ENCODE measurements at places on chromosomes 2 and 18.

GRCh38 chr2:207133458-207133819 lies 32.3 kb downstream of the KLF7 start:
- no peak for DNase-seq

- DNase-seq: no peak
These were observed 15.5 kb upstream of the PTMA start for GRCh38 chr2:231692847-231693246.

- no peak for DNase-seq
These were observed 1642.6 kb upstream of the NXPH2 start for GRCh38 chr2:140422759-140423158.

- no peak for DNase-seq
These were observed 93.7 kb upstream of the RAB6C start for GRCh38 chr2:129885735-129886134.

DNA sequence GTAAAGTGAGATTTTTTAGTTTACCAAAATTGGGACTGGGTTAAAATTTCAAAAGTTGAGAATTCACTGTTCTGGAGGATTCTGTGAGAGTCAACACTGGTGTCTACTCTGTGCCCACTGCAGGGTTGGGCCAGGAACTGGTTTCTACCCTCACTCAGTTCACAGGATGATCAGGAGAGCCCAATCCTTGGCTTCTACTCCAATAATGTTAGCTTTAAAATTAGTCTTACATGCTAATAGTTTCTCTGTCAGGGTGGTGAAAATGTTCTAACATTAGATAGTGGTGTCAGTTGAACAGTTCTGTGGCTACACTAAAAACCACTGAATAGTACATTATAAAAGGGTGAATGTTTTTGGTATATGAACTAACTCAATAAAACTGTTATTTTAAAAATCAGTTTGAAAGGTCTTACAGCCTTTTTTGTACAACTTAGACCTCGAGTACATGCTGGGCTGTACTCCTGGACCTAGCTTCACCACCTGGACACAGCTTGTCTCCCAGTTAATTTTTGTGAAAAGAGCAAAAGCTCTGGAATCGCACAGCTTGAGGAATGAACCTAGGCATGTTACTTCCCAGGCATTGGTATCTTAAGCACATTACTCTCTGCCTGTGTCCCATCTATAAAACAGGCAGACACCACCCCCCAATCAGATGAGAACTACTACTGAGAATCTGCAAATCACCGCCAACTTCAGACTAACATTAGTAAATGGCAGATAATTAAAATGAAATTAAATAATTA lies 44.4 kb downstream of the ACVR1 start:
- DNase-seq: no peak

- DNase-seq: peak; percentile 78
These were observed 41.0 kb upstream of the MGAT4A start for GRCh38 chr2:98771721-98772524.

GRCh38 chr18:48728204-48728833 lies 189.5 kb downstream of the CTIF start:
- DNase-seq: no peak

- DNase-seq: peak; percentile 26
These were observed 78.0 kb downstream of the TMEM182 start for GRCh38 chr2:102839668-102840388.

DNA sequence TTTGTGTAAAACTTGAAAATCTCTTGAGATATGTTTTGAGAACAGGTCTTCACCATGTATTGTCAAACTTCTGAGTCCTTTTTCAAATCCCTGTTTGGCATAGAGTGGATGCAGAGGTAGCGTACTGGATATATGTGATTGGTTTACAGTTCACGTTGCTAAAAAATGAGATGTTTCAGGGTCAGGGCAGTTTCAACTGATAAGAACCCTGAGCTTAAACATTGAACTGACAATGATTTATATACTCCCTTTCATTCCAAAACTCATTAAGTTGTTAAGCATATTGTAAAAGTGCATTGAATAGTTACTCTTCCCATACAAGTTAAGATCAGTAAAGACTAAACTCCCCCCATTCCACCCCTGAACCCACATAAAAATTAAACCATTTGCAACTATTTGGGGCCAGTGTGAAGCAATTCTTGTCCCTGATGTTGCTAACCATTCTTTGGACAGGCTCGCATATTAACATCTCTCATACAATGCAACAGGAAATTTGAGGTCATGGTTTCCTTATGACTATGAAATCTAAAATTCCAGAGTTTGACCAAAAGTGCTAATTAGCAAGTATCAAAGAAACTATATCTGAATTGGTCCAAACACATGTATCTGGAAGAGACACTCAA lies 470.9 kb upstream of the ACVR2A start:
- DNase-seq: no peak

DNA sequence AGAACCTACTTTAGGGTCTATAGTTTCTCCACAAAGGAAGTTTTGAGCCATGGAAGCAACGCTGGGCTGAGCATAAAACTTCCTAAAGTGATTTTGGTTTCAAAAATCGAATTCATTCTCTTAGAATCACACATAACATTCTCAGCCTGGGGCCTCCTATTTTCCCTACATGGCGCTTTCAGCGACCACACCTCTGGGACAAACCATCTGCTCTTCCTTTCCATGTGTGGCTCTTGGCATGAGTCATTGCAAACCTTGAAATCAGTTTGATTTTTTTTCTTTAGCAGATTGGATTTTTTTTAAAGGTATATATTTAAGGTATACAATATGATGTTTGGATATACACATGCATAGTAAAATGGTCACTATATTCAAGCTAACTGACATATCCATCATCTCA lies 72.5 kb upstream of the APCDD1 start:
- DNase-seq: no peak

DNA sequence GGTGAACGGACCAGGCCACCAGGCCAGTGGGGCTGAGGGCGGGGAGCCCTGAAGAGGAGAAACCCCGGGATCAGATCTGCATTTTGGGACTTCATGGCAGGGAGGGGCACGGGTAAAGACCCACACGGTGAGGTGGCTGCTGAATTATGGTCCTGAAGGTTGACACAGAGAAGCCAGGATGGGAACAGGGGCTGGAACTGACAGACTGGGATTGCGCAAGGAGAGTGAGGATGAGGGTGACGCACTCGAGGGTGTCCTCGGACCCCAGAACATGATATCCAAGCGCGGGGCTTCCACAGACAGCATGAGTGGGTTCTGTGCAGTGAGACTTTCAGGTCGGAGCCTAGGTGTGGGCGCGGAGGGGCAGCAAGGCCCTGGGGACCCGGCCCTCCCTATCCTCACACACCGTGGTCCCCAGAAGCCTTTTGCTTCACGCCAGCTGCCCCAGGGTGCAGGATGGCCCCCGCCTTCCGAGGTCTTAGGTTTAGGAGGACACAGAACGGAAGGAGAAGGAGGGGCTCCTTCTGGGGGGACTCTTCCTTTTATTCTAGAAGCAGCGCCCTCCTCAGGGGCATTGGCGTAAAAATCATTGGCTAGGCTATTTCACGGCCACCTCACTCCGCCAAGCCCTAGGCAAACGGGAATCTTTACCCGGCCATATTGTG lies 416.8 kb upstream of the HS6ST1 start:
- no peak for DNase-seq

DNA sequence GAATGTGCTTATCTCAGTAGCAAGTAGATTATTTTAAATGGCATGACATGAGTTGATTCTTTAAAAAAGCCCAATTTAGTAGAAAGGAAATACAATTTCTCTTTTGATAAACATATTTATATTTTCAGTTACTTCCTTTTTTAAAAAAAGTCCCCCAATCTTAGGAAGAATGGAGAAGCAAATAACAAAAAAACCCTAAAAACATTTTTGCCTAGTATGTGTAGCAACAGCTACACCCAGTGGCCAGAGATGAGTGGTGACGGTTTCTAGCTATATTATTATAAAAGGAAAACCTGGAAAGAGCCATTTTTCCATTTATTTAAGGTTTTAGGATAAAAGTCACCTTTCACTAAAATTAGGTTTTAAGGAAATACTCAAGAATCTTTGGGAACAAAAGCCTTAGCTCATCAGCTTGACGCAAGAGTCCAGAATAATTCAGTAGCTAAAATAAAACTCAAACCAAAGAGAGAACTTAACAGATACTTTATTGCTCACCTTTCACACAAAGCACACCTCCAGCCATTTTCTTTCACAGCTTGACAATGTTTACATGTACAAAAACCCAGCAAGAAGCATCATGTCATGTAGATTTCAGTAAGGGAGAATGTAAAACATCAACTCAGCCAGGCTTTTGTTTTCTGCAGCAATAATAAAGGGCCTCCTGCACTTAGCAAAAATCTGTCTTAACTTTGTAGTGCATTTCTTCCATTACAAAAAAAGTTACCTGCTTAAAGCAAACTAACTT lies 15.7 kb downstream of the FAM98A start:
- DNase-seq: peak; percentile 25

DNA sequence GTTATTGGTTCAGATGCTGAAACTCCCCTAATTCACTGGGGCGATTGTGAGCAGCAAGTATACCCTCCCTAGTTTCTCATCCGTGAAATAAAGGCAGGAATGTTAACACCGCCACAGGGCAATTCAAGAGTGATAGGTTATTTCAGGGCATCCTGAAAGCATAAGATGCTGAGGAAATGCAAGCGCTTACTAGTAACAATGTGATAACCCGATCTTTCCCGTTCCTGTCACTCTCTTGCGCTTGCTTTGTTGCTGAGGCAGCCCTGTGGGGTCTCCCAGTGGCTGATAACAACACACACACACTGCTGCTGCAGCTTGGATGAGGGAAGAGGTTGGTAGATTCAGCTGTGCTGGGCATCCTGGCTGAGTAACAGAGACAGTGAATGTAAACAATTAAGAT lies 259.3 kb downstream of the AGPS start:
- no peak for DNase-seq

DNA sequence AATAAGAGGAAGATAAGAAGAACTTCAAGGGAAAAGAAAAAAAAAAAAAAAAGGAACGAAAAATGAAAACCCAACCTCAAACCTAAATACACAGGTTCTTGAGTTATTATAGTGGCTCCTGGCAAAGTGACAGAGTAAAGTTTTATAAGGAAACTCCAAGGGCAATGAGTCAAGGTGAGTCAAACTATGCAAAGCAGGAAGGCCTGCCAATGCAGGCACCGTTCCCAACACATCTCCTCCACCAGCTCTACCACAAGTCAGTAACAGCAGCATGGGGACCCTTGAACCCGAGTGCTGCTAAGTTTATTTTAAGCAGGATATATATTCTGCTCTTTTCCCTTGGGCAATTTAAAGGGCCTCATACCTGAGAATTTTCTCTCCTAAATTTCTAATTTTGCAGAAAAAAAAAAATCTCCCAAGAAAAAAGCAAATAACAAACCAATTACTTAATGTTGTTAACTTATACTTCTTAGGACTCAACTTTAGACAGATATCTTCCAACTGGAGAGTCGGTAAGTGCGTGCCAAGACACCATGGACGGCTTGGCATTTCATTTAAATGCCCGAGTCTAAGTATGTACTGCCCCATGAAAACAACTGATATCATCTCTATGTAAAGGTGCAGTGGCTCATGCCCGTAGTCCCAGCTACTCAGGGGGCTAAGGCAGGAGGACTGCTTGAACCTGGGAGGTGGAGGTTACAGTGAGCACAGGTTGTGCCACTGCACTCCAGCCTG lies 75.7 kb upstream of the TFCP2L1 start:
- DNase-seq: no peak

DNA sequence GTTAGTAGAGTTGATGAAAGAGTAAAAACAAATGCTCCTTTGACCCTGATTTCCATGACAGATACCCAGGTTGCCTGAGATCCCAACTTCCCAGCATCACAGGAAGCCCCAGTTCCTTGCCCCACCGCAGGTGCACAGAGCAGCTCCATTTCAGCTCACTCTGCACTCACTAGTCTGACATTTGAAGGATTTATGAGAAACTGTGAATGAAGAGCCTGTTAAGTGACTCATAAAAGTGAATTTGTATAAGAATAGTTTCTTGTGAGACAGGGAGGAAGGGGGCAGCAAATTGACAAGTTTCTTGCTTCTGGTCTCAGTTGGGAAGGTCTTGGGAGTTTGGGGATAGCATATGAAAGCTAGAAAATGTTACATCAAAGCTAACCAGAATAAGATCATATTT lies 248.7 kb upstream of the ATP5MC3 start:
- DNase-seq: no peak

GRCh38 chr2:12452185-12452584 lies 264.6 kb upstream of the TRIB2 start:
- DNase-seq: no peak

GRCh38 chr2:100818003-100818605 lies 1.8 kb upstream of the NPAS2 start:
- DNase-seq: no peak

GRCh38 chr2:120504936-120505705 lies 159.2 kb downstream of the INHBB start:
- no peak for DNase-seq

DNA sequence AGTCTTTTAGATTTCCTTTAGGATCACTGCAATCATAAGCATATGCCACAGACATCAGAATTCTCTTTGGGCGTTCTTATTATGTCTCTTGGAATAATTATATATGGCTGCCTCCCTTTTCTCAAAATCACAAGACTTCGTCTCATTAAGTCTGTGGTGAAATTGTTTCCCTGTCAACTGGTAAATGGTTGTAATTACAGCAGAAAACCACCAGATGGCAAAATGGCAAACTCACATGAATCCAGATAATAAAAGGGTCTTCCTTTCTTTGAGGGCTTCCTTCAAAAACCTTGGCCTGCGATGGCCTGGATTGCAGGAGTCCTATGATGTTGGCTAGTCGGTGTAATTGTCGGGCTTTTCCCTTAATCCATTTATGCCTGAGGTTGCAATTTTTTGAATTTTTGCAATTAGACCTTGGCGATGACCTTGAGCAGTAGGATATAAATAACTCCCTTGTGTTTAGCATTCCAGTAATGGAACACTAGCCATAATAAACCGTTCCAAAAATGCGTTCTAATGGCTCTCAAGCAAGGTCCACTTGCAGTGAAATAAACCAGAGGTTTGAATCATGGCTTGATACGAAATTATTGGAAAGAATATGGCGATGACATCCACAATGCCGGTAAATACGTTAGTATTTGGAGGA lies 656.4 kb downstream of the MBD2 start:
- DNase-seq: peak; percentile 26

DNA sequence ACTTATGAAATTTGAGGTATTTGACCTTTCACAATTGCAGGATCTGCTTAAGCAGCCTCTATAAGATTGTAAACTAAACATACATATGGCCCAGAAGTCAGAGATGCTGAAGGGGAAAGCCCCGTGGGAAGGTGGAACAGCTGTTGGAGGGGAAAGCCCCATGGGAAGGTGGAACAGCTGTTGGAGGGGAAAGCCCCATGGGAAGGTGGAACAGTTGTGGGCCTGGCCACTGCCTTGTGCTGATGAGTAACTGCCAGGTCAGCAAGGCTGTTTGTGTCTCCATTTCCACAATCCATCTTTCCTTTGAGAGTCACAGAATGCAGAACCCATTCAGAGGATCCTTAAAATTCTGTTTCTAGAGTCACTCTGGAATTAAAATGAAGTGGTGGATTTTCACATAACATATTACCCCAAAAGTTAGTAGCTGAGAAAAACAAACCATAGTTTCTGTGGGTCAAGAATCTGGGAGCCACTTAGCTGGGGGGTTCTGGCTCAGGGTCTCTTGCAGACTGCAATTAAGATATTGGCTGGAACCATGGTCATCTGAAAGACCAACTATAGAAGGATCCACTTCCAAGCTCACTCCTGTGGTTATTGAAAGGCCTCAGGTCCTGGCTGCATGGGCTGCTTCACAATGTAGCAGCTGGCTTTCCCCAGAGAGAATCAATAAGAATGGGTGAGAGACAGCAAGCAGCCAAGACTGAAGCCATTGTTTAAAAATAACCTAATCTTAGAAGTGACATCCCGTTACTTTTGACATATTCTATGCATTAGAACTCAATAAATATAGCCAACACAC lies 86.6 kb upstream of the CAVIN2 start:
- DNase-seq: no peak

Data from activated CD4-positive, alpha-beta T cell treated with anti-CD3 and anti-CD28 coated beads, Interleukin-2, amount 50 U/mL, for 16 hours (primary cell).